Pancreas (tissue), 10 donors: ENCODE measurements at places on chromosomes 4 and X. TPM values are rescaled to one million over a fixed set of nuclear protein-coding genes. Genes with fewer than 3 reads are reported as not detected.

DNA sequence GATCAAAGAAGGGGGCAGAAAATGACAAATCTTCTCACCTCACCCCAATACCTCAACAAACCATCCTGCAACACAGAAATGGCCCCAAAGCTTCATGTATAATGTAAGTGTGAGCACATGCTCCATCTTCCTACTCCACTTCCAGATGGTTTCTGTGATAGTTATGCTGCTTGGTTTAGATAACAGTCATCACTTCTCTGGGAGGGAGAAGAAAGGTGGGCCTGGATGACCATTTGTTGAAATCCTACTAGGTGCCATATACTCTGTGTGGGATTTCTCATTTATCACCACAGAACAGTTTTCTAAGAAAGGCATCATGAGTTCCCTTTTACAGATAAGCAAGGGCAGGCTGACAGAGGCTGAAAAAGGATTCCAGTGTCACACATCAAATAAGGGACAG is 31.3 kb upstream of the NXF3 start:
- DNase-seq, result no peak
- no peaks in the 10 kb centered on the region for H3K36me3 ChIP-seq
- no peak overlapping the region for H3K27ac ChIP-seq
- no peaks in the 10 kb centered on the region for H3K27me3 ChIP-seq

DNA sequence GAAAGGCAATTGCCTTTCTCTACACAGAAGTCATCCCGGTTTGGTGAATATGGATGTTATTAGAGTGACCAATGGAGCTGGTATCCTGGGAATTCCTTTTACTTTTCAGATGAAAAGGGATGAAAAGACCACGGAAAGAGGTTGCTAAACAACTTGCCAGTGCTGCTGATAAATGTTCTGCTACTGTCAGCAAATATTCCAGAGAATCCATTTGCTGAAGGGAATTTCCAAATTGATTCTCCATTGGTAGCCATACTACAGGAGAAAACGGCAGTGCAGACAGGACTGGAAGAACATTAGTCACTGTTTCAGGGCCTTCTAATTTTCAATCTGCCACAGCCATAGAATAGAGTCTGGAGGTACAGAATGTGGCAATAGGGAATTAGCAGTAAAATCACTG is 451.5 kb downstream of the PCDH11X start:
- H3K36me3 ChIP-seq, result no peaks in the 10 kb centered on the region
- H3K4me3 ChIP-seq, result no peak overlapping the region
- H3K27me3 ChIP-seq, result peaks cover 8% of the 10 kb centered on the region

GRCh38 chr4:167774646-167775045 is 317.7 kb upstream of the ANXA10 start:
- no peaks in the 10 kb centered on the region for H3K4me1 ChIP-seq
- no peak overlapping the region for H3K27ac ChIP-seq
- no peaks in the 10 kb centered on the region for H3K36me3 ChIP-seq
- no peak overlapping the region for H3K4me3 ChIP-seq

Gene CXXC4
- polyA plus RNA-seq, result 1.9 TPM

Gene TMPRSS11F
- not detected for polyA plus RNA-seq

- no peaks in the 10 kb centered on the region for H3K4me1 ChIP-seq
- no peak overlapping the region for H3K27ac ChIP-seq
- H3K4me3 ChIP-seq, result no peak overlapping the region
- H3K36me3 ChIP-seq, result no peaks in the 10 kb centered on the region
Observed at GRCh38 chr4:1354136-1354982, 7.4 kb downstream of the UVSSA start.

DNA sequence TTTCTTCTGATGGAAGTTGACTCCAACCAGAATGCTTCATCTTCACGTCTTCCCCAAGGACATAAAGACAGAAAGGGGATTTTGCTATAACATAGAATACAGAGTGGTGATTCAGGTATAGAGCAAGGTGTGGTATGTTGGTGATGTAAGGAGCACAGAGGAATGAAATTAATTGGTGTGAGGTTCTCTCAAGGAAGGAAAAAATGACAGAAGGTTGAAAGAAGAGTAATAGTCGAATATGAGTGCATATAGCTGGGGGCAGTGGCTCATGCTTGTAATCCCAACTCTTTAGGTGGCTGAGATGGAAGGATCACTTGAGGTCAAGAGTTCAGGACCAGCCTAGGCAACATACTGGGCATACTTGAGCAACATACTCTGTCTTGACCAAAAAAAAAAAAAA is 20.1 kb downstream of the KIAA0232 start:
- H3K4me1 ChIP-seq, result peaks cover 6% of the 10 kb centered on the region
- no peak for DNase-seq
- H3K4me3 ChIP-seq, result no peak overlapping the region

DNA sequence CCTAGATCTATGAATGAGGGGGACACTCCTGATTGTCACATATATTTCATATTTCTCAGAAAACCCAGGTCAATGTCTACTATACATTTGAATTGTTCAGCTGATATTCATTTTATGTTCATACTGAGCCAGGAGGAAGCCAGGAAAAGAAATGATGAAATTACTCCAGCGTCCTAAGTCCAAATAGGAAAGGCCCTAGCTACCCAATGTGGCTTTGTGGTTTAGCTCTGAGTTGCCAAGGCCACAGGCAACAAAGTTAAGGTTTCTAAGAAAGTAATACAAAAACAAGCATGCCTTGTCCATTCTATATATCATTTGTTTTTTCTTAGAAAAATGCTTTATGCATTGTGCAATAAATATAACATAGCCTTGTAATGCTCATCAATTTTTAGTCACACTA is 4.5 kb upstream of the CSN2 start:
- no peaks in the 10 kb centered on the region for H3K27me3 ChIP-seq
- H3K4me1 ChIP-seq, result no peaks in the 10 kb centered on the region
- H3K4me3 ChIP-seq, result no peak overlapping the region
- H3K27ac ChIP-seq, result no peak overlapping the region
- no peaks in the 10 kb centered on the region for H3K36me3 ChIP-seq

DNA sequence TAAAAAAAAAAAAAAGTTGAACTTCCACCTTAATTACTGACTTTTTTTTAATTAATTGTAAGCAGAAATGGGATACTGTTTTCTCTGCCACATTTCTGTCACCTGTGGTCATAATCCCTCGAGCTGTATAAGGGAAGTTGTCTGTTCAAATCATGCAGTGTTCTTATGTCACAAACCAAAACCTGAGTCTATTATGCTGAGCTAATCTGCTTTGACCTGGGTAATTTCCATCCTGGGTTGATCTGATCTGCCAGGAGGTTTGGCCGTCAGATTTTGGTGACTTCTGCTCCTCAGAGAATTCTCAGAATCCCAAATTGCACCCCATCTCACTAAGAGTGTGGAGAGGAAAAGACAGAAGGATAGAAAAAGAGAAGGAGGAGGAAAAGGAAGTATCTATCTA is 683.1 kb downstream of the KCTD8 start:
- no peaks in the 10 kb centered on the region for H3K27me3 ChIP-seq
- no peaks in the 10 kb centered on the region for H3K36me3 ChIP-seq
- DNase-seq, result no peak
- H3K4me1 ChIP-seq, result no peaks in the 10 kb centered on the region
- H3K27ac ChIP-seq, result no peak overlapping the region
- no peak overlapping the region for H3K4me3 ChIP-seq

- H3K27ac ChIP-seq, result no peak overlapping the region
- no peak for DNase-seq
- H3K4me1 ChIP-seq, result no peaks in the 10 kb centered on the region
- no peak overlapping the region for H3K4me3 ChIP-seq
Observed at GRCh38 chr4:100823066-100823992, 305.5 kb upstream of the EMCN start.

Gene METAP1
- polyA plus RNA-seq, result 18.7 TPM

DNA sequence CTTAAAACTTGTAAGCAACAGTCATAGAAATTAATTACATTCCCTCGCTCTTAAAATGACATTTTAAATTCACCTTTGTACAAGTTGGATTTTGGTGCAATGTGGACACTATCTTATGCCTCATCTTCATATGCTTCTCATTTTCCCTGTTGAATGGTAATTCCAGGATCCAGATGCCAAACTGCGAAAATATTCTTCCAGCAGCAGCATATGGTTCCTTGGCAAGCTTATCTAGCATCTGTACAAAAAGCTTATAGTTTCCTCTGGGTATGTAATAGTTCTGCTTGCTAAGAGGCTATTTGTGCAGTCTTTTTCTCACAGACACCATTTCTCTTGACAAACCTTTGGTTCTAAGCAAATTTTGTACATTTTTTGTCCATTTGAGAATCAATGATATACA is 2079.7 kb upstream of the AGA start:
- no peak overlapping the region for H3K4me3 ChIP-seq
- no peaks in the 10 kb centered on the region for H3K27me3 ChIP-seq
- H3K36me3 ChIP-seq, result no peaks in the 10 kb centered on the region
- no peaks in the 10 kb centered on the region for H3K4me1 ChIP-seq
- no peak overlapping the region for H3K27ac ChIP-seq

DNA sequence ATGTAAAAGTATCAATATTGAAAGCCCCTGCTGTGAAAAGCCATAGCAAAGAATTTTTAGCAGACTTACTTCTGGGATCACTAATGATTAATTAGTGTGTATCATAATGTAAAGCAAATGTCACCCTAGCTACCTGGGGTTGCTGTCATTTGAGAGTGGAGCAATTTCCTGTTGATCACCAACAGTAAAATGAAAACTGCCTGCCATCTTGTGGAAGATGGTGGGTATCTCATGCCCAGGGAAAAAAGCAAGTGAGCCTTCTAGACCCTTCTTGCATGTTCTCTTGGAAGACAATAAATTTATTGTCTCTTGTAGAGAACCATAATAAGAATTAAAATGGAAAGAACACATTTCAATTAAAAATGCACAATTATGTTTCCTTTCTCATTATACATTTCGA is 360.2 kb downstream of the ZIC3 start:
- no peak overlapping the region for H3K4me3 ChIP-seq
- no peaks in the 10 kb centered on the region for H3K4me1 ChIP-seq
- no peak for DNase-seq
- no peak overlapping the region for H3K27ac ChIP-seq
- H3K27me3 ChIP-seq, result no peaks in the 10 kb centered on the region
- H3K36me3 ChIP-seq, result no peaks in the 10 kb centered on the region

DNA sequence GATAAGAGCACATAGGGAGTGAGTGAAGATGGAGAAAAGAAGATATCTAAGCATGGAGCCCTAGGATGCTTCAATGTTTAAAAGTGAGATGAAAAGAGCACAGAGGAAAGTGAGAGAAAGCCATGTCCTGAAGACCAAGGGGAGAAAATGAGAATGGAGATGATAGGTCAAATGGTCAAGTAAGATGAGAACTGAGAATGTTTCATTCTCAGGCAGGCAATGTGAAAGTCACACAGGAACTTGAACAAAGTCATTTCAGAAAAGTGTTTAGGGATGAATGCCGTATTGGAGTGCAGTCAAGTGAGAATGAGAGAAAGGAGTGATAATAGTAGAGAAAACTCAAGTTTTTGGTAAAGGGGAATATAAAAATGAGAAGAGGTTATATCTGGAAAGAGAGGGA is 148.7 kb upstream of the PTCHD1 start:
- H3K36me3 ChIP-seq, result no peaks in the 10 kb centered on the region
- no peak for DNase-seq
- H3K27me3 ChIP-seq, result no peaks in the 10 kb centered on the region
- H3K4me3 ChIP-seq, result no peak overlapping the region
- H3K27ac ChIP-seq, result no peak overlapping the region

Gene P2RY8
- 0.35 TPM for polyA plus RNA-seq

Gene ADGRG4
- polyA plus RNA-seq, result 0.02 TPM

Gene TLR1
- 1.4 TPM for polyA plus RNA-seq

DNA sequence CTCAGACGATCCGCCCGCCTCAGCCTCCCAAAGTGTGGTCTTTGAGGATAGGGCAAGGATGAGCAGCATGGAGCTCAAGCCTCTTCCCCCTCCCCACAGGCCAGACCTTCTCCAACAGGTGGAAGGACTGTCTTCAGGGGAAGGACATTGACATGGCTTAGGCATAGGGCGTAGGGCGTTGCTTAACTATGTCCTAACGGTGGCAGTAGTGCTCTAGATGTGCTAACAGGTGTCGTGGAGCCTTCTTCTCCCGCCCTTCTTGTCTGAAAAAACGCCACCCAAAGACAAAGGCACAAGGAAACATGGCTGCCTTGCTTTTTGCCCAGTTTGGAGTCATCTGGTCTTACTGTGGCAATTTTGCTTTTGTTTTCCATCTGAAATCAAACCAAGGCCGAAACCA is 219.8 kb downstream of the OR13H1 start:
- H3K36me3 ChIP-seq, result no peaks in the 10 kb centered on the region
- peak overlapping the region; percentile 32 for H3K4me3 ChIP-seq
- no peak overlapping the region for H3K27ac ChIP-seq
- DNase-seq, result no peak

GRCh38 chr4:86098691-86099090 is 261.2 kb downstream of the MAPK10 start:
- H3K4me1 ChIP-seq, result no peaks in the 10 kb centered on the region
- no peak overlapping the region for H3K27ac ChIP-seq
- no peaks in the 10 kb centered on the region for H3K27me3 ChIP-seq
- no peaks in the 10 kb centered on the region for H3K36me3 ChIP-seq

GRCh38 chr4:146342600-146343192 is 128.4 kb downstream of the REELD1 start:
- no peak overlapping the region for H3K27ac ChIP-seq
- H3K36me3 ChIP-seq, result no peaks in the 10 kb centered on the region
- no peaks in the 10 kb centered on the region for H3K27me3 ChIP-seq
- H3K4me3 ChIP-seq, result no peak overlapping the region
- no peak for DNase-seq
- H3K4me1 ChIP-seq, result no peaks in the 10 kb centered on the region

- no peaks in the 10 kb centered on the region for H3K27me3 ChIP-seq
- no peak for DNase-seq
- H3K4me1 ChIP-seq, result no peaks in the 10 kb centered on the region
- no peak overlapping the region for H3K27ac ChIP-seq
- no peaks in the 10 kb centered on the region for H3K36me3 ChIP-seq
- no peak overlapping the region for H3K4me3 ChIP-seq
Observed at GRCh38 chr4:75561789-75562188, 5.9 kb downstream of the ODAPH start.

DNA sequence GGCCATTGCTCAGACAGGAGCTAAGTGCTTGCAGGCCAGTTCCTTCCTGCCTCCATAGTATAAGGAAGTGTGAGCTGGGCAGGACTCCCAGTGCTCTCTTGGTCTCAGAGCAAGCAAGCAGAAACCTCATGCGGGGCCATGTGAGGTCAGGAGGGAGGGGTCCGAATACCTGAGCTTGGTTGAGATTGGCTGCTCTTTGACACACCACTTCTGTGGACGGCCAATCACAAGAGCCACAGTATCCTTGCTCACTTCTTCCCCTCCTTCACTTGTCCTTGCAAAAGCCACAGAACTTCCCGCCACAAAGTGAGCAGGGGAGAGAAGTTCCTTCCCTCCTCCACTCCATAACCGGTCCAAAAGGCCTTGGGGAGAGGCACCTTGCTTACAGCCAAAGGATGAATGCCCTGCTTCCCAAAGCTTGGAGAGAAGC is 56.7 kb downstream of the PRPS1 start:
- H3K27ac ChIP-seq, result no peak overlapping the region
- DNase-seq, result peak; percentile 74
- H3K36me3 ChIP-seq, result no peaks in the 10 kb centered on the region
- H3K4me1 ChIP-seq, result no peaks in the 10 kb centered on the region
- no peaks in the 10 kb centered on the region for H3K27me3 ChIP-seq

Gene SORCS2
- polyA plus RNA-seq, result 0.34 TPM

GRCh38 chr4:85127653-85128052 is 161.2 kb upstream of the WDFY3 start:
- H3K36me3 ChIP-seq, result no peaks in the 10 kb centered on the region
- DNase-seq, result peak; percentile 50
- no peaks in the 10 kb centered on the region for H3K27me3 ChIP-seq
- no peaks in the 10 kb centered on the region for H3K4me1 ChIP-seq

Gene RHOXF2B
- polyA plus RNA-seq, result not detected

GRCh38 chr4:11773798-11774197 is 345.1 kb upstream of the HS3ST1 start:
- no peak overlapping the region for H3K27ac ChIP-seq
- DNase-seq, result no peak
- H3K4me3 ChIP-seq, result no peak overlapping the region
- H3K27me3 ChIP-seq, result no peaks in the 10 kb centered on the region

- no peak overlapping the region for H3K4me3 ChIP-seq
- no peaks in the 10 kb centered on the region for H3K27me3 ChIP-seq
- no peaks in the 10 kb centered on the region for H3K36me3 ChIP-seq
- no peak for DNase-seq
Observed at GRCh38 chrX:14729058-14729457, 143.8 kb downstream of the FANCB start.
